ENCODE measurements at places on chromosomes 1 and 21.

DNA sequence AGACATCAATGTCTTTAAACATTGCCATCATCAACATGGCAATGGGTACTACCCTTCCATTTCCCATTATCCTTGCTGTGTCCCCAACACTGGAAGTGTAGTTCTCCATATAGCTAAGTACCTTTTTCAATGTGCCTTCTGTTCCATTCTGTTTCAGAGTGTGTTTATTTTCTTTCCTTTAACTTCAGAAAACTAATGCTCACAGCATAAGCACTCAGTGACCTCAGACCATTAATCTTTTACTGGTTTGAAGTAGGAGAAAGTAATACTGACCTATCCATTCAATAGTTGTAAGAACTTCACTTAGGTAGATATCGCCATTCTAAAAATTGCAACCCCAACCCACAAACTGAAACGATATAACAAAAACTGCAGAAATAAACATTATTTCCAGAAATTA, 37.8 kb downstream of the KCNJ15 start:
- no peaks in the 10 kb centered on the region for H3K27me3 ChIP-seq
- peaks cover 45% of the 10 kb centered on the region for H3K4me1 ChIP-seq
- no peaks in the 10 kb centered on the region for H3K36me3 ChIP-seq
- no peak overlapping the region for H3K4me3 ChIP-seq

- H3K27ac ChIP-seq, result no peak overlapping the region
- no peaks in the 10 kb centered on the region for H3K4me1 ChIP-seq
- H3K4me3 ChIP-seq, result no peak overlapping the region
- H3K27me3 ChIP-seq, result peaks cover 25% of the 10 kb centered on the region
Measured at GRCh38 chr1:3674100-3675094, 22.1 kb downstream of the TP73 start.

- no peak overlapping the region for H3K4me3 ChIP-seq
- no peak for DNase-seq
- no peaks in the 10 kb centered on the region for H3K27me3 ChIP-seq
- no peaks in the 10 kb centered on the region for H3K36me3 ChIP-seq
- no peak overlapping the region for H3K27ac ChIP-seq
- H3K4me1 ChIP-seq, result peaks cover 12% of the 10 kb centered on the region
Measured at GRCh38 chr1:218880484-218881060, 293.1 kb upstream of the LYPLAL1 start.

DNA sequence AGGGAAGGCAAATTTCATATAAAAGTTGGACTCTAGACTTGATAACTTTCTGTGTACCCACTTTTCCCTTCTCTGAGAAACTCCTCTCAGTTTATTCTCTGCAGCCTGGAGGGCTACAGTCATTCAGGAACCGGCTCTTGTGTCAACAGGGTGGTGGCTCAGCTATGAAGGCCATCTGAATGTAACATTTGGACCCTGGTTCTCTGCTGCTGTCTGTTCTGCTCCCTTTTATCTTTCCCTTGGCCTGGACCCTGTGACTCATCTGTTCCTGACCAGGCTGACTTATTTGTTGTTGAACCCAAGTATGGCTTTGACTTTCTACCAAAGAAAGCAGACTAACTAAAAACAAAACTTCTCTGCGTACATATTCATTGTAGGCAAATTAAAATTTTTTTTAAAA, 75.4 kb downstream of the CENPF start:
- H3K4me3 ChIP-seq, result no peak overlapping the region
- no peak for DNase-seq
- peaks cover 8% of the 10 kb centered on the region for H3K36me3 ChIP-seq
- no peaks in the 10 kb centered on the region for H3K27me3 ChIP-seq

DNA sequence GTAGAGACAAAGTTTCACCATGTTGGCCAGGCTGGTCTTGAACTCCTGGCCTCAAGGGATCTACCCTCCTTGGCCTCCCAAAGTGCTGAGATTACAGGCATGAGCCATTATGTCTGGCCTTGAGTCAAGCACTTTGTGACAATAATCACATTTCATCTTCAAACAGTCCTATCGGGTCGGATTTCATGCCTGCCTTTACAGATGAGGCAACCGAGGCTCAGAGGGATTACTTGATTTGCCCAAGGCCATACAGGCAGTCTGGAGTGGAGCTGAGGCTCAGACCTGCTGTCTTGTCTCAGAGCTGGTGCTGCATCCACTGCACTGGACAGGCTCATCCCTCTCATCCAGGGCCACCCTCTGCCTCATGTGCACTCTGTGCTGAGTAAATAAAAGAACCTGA, 26.6 kb downstream of the FAM151A start:
- no peak for DNase-seq
- no peak overlapping the region for H3K27ac ChIP-seq
- no peaks in the 10 kb centered on the region for H3K36me3 ChIP-seq
- no peaks in the 10 kb centered on the region for H3K27me3 ChIP-seq
- H3K4me1 ChIP-seq, result no peaks in the 10 kb centered on the region
- no peak overlapping the region for H3K4me3 ChIP-seq

DNA sequence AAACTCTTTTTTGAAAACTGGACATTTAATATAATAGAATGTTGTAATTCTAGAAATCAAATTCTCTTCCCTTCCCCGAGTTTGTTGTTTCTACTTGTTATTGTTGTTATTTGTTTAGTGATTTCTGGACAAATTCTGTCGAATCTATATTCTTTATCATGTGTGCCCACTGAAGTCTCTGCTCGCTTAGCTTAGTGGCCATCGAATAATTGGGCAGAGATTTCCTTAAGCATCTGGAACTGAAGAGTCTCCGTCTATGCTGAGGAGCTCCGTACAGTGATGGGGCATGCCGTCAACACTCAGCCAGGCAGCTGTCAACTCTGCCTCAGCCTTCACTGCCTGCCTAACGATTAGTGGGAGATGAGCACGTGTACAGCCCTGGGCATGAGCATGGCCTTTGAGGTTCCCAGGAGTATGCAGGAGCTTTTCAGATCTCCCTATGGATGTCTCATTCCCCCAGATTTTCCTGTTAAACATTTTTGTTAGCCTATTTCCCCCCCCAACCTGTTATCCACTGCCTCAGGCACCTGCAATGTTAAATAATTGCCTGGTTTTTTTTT, 66.8 kb downstream of the SLX9 start:
- peaks cover 26% of the 10 kb centered on the region for H3K27me3 ChIP-seq
- no peak overlapping the region for H3K27ac ChIP-seq
- no peak overlapping the region for H3K4me3 ChIP-seq
- H3K4me1 ChIP-seq, result peaks cover 70% of the 10 kb centered on the region
- DNase-seq, result no peak

GRCh38 chr1:200857804-200858203, 15.0 kb upstream of the GPR25 start:
- no peaks in the 10 kb centered on the region for H3K4me1 ChIP-seq
- no peak overlapping the region for H3K4me3 ChIP-seq

DNA sequence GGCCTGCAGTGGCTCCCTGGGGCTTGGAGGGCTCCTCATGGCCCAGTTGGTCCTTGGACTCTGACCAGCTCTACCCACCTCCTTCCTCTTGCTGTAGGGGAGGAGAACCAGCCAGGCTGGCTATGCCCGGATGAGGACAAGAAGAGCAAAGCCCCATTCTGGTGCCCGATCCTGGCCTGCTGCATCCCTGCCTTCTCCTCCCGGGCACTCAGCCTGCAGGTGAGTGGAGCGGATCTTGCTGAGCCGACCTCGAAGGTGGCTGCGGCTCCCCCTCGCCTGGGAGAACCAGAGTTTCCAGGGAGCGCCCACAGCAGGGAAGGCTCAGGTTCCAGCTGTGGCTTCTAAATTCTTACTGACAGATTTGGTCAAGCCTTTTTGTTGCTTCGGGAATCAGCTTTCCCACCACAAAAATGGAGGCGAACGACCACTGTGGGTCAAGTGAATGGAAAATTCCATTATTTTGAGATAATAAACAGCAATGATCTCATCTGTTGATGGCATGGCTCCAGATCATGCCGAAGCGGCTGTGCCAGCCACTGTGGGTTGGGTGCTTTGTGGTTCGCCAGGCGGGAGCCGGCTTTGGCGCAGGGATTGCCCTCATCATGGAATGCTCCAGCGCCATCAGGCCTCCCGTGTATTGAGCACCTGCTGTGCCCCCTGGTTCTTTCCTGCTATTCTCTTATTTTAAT, 106.5 kb upstream of the ACTL8 start:
- DNase-seq, result no peak
- peaks cover 4% of the 10 kb centered on the region for H3K4me1 ChIP-seq
- no peaks in the 10 kb centered on the region for H3K36me3 ChIP-seq
- H3K27me3 ChIP-seq, result no peaks in the 10 kb centered on the region

DNA sequence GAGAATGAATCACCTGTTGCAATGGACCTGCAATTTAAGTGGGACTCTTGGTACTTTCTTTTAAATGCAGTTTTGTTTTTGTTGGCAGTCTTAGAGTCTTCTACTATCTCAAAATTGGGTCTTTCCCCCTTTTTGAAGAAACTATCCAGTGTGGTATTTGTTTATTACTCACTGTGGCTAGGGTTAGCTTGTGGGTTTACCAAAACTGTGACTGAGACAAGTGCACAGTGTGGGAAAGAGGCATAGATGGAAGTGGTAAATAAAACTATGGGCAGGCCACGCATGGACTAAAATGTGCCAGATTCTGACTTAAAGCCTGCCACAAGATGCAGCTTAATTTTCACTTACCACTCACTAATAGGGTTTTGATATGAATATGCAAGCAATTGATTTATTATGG, 1441.7 kb downstream of the PLA2G4A start:
- peaks cover 2% of the 10 kb centered on the region for H3K36me3 ChIP-seq
- H3K27me3 ChIP-seq, result no peaks in the 10 kb centered on the region
- DNase-seq, result no peak
- no peak overlapping the region for H3K4me3 ChIP-seq

DNA sequence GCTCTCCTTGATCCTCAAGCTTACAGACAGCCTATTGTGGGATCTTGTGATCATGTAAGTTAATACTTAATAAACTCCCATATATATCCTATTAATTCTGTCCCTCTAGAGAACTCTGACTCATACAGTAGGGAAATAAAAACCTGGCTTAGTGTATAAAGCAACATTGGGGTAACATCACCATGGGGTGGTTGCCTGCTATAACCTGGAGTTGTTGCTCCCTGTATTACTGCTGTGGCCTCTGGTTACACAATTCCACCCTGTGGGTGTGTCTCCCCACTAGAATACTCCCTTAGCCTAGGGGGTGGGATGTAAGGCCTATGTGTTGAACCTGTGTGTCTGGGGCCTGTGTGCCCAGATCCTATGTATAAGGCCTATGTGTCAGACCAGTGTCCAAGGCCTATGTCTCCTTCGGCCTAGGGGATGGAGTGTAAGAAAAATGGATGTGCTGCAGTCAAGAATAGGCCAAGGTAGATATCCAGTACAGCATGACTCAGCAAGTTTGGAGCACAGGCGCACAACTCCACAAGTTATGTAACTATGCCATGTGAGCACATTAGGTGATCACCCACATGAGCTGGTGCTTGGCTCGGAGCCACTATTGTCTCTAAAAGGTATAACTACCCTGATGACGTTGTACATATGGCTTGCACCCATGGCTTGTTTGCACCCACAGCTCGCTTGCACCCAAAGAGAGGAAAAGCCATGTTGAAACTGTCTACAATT, 96.8 kb upstream of the C1orf21 start:
- H3K4me3 ChIP-seq, result no peak overlapping the region
- H3K27ac ChIP-seq, result no peak overlapping the region
- H3K27me3 ChIP-seq, result no peaks in the 10 kb centered on the region
- no peaks in the 10 kb centered on the region for H3K4me1 ChIP-seq

DNA sequence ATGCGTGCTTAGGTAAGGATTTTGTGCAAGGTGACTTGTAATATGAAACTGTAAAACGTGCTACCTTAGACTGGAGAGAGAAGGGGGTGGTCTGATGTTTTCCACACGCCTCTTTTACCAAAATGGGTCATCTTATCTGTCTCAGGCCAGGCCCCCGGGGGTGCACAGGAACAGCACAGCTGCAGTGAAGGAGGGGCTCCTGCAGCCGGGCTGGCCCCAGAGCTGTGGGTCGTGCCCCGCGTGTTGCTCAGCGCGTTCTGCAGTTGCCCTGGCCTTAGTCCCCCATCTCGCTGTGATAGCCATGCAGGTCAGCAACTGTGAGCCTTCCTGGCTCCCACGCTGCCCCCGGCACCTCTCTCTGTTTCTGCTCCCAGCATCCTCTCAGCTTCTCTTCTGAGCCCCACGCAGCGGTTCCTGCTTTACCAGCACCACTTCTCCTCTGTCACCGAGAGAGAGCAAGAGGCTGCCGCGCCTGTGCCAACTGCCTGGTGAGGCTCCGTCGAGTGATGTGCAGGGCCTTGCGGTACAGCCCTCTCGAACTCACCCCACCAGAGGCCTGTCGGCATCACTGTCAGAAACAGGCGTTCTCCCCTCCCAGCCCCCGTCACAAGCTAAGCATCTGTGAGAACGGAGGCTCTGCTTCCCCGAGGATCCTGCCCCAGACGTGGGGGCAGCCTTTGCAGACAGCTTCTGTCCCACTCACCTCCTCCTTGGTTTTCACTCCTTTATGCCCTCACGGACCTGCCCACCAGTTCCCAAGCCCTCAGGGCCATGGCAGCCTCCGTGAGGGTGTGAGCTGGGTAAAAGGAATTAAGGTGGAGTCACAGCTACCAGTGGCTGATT, 73.3 kb downstream of the ADARB1 start:
- no peak for DNase-seq
- H3K27ac ChIP-seq, result no peak overlapping the region
- H3K4me3 ChIP-seq, result no peak overlapping the region
- H3K27me3 ChIP-seq, result no peaks in the 10 kb centered on the region
- H3K36me3 ChIP-seq, result no peaks in the 10 kb centered on the region

- peaks cover 20% of the 10 kb centered on the region for H3K27me3 ChIP-seq
- peaks cover 48% of the 10 kb centered on the region for H3K4me1 ChIP-seq
- H3K4me3 ChIP-seq, result no peak overlapping the region
- no peaks in the 10 kb centered on the region for H3K36me3 ChIP-seq
Measured at GRCh38 chr1:47559944-47560695, 122.3 kb downstream of the FOXD2 start.
